ENCODE measurements at places on chromosomes 1 and 21. TPM values are rescaled to one million over a fixed set of nuclear protein-coding genes. Genes with fewer than 3 reads are reported as not detected.

DNA sequence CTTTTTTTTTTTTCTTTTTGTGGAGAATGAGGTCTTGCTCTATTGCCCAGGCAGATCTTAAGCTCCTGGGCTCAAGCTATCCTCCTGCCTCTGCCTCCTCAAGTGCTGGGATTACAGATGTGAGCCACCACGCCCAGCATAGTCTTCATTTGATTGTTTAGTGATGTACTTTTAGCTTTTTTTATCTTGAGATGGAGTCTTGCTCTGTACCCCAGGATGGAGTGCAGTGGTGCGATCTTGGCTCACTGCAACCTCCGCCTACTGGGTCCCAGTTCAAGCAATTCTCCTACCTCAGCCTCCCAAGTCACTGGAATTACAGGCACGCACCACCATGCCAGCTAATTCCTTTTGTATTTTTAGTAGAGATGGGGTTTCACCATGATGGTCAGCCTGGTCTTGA, 24.0 kb upstream of the LRRC3 start:
- no peak for DNase-seq

- no peak for DNase-seq
These were observed 203.1 kb downstream of the BARHL2 start for GRCh38 chr1:90513956-90514355.

DNA sequence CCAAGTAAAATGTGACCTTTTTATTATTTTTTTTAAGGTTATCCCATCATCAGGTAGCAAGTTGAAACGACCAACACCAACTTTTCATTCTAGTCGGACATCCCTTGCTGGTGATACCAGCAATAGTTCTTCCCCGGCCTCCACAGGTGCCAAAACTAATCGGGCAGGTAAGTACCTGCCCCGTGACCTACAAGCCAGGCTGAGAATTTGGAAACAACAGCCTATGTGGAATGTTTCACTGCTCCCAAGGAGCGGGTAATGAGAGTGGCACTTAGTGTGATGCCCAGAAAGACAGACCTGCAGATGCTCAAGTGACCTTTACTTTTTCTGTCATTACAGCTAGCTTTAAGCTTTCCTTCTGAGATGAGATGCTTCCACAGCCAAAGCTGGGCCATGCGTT, 6.9 kb upstream of the BMP8A start:
- DNase-seq: no peak

DNA sequence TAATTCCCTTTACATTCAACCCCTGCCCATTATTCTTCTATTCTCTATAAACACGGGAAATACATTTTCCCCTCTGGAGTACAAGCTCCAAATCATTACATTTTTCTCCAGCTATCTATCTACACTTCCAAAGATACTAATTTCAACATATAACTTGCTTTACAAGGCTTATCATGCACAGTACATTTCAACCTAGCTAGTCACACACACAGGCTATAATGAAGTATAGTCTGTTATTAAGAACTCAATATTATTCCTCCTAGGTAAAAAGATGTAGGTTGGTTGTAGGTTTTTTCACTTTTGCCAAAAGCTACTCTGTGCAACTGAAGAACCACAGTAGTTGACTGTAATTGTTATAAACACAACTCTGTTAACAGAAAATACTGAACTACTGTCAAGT, 8.1 kb downstream of the ZNF281 start:
- no peak for DNase-seq

DNA sequence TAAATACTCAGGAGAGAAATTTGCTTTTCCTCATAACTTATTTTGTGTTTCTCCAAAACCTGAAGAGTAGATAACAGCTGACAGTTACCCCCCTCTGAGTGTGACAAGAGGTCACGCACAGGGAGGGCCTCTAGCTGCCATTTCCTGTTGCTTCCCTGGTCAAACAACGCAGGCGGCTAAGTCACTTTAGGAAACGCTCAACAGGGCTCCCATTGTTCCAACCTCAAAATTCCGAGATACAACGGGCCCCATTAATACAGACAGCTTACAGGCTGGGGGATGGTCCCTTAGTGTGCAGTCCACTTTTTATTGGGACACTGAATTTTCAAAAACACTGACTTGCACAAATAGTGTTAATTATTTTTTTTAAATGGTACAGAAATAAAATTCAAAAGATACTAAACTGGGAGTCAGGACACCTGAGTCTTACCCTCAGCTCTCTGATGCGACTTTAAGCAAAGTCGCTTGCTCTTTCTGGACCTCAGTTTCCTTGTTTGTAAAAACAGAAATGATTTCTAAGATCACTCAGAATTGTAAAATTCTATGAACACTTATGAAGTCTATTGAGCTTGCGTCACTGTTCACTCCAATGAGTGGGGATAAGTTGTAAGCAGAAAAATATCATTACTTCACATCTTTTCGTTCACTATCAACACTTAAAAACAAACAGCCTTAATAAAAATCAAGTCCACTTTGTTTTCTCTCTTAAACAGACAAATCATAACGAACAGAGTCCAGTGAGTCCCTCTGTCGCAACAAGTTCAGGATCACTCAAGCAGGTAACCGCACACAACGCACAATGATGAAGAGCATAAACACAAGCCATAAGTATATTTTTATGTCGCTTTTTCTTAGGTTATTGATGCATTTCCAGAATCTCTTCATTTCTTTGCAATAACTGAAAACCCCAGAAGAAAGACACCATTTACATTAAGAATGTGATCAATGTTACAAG, 13.5 kb downstream of the LZIC start:
- DNase-seq: no peak

- DNase-seq: no peak
These were observed 54.5 kb downstream of the EXO1 start for GRCh38 chr1:241902391-241903065.

DNA sequence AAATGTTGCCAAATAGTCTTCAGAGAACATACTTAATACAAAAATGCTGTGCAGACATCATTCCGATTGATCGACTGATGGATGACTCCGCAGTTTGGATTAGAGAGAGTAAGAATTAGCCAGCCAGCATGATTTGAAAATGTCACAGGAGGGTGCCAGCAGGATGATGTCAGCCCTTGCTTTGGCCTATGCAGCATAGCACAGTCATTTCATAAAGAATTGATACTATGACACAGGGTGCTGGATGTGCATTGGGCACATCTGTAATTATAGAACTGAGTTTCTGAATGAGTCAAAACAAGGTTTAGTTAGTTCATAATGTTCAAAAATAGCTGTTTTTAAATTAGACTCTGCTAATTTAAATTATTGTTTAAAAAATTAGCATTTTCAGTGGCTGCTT, 21.6 kb upstream of the TRAF5 start:
- DNase-seq: no peak

DNA sequence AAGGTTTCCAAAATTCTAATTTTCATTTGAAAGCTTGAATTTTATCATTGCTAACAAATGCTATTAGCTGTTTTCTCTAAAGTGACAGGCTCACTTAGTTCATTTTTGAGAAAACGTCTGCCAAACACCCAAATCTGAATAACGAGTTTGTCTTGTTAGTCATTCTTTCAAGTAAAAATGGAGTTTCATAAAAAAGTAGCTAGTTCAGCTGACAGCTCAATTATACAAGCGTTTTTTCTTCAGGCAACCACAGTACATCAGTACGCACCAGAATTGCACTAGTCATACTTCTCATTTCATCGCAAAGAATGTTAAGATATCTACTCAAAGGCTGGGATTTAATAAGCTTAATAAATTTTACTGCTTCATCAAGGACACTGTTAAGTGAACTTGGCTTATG, 72.3 kb upstream of the SLFNL1 start:
- no peak for DNase-seq

FNDC10 gene
- 4.6 TPM for total RNA-seq

FCGR3B gene
- 2.0 TPM for total RNA-seq

Measured in mucosa of gallbladder (tissue), 1 donor.